Esophagus muscularis mucosa (tissue), 4 donors: ENCODE measurements at places on chromosomes 1 and 21.

GRCh38 chr1:175132436-175132835, 60.1 kb downstream of the KIAA0040 start:
- no peak for DNase-seq

DNA sequence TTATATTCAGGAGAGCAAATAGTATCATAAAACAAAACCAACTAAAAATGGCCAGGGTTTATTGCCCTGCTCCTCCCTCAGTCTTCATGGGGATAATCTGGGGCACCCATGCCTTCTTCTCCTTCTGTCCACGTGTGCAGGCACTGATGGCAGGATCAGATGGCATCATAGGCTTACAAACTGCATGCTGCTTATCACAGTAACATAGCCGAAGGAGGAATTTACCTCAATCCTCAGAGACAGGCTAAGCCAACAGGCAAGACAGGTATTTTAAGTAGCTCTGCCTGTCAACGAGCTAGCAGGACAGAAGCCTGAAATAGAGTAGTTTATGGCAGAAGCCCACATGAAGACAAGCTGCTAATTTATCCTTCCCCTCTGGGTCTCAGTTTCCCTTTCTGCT, 9.4 kb downstream of the LAMB3 start:
- DNase-seq: no peak

- no peak for DNase-seq
Observed at GRCh38 chr1:51329443-51330325, 678 bp downstream of the TTC39A start.

GRCh38 chr1:201989354-201990128, 7.1 kb downstream of the RNPEP start:
- DNase-seq: no peak

GRCh38 chr1:90911353-90911752, 110.5 kb downstream of the ZNF644 start:
- DNase-seq: no peak

DNA sequence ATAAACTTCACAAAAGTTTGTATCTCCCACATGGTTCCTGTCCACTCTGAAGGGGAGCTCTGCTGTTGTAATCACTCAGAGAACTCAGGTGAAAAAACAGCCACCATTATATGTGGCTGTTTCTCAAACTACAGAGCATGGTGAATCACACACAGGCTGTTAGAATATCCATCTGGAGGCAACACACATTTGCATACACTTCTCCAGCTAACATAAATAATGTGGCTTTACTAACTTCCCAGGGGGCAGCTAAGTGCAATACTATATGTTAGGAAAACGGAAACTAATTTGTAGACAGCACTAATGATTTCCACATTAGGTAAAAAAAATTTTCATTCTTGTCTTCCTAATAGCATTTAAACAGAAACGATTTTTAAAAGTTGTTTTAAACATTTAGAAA, 49.3 kb downstream of the PTGFR start:
- DNase-seq: no peak

- DNase-seq: no peak
Observed at GRCh38 chr1:26583646-26584485, 54.3 kb downstream of the RPS6KA1 start.
